Stimulated activated CD8-positive, alpha-beta memory T cell treated with anti-CD3 and anti-CD28 coated beads, Interleukin-15, amount 100 ng/mL, for 4 hours (primary cell): ENCODE measurements at places on chromosomes 1 and 21.

- DNase-seq: no peak
Measured at GRCh38 chr1:180188091-180188506, 33.4 kb downstream of the QSOX1 start.

GRCh38 chr21:26732432-26733221, 112.6 kb downstream of the ADAMTS1 start:
- no peak for DNase-seq

DNA sequence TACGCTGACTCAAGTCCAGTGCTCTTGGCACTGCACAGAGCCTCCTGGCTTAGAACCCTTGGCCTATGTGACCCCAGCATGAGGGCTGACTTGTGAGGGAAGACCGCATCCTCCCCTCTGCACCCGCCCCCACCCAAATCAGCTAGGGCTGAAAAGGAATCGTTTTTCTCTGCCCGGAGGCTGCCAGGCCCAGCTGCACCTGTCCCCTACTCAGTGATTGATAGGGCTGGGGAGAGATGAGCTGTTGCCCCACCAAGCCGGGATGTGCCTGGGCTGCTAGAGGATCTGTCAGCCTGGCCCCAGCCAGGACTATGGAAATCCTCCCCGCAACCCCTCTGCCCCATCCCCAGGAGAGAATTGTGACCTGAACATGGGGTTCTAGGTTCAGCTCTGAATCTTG, 20.6 kb downstream of the MYOG start:
- DNase-seq: no peak

DNA sequence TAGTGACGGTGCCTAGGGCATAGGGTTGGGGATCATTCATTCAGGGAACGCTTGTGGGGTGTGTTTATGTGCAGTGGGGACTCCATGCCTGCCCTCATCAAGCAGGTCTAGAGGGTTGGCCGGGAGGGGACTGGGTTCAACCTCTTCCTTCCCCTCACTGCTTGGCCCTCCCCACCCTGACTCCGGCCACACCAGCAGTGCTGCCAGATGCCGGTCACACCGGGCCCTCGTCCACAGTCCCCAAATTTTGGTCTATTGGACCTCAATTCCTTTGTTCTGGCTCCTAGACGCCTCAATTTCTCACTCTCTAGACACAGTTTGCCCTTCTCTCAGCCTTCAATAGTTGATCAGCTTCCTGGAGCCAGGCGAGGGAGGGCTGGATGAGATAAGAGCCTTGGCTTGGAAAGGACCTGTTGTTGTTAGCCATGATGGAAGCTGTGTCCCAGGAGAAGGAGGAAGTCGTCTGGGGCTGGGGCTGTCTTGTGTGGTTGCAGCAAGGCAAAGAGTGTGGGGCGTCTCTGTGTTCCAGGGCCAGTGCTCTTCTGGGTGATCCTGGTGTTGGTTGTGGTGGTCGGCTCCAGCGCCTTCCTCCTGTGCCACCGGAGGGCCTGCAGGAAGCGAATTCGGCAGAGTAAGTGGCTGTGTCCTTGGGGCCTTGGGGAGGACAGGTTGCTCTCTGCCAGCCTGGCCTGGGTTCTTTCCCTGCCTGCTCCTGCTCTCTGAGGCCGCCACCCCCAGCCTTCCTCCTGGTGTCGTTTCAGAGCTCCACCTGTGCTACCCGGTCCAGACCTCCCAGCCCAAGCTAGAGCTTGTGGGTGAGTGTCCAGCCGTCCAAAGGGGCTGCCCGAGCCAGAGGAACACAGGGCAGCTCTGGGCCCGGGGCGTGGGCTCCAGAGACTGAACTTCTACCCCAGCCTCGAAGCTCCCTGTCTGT, 41.1 kb upstream of the TNFRSF1B start:
- no peak for DNase-seq

- DNase-seq: no peak
Measured at GRCh38 chr1:184563308-184563707, 176.5 kb downstream of the C1orf21 start.

DNA sequence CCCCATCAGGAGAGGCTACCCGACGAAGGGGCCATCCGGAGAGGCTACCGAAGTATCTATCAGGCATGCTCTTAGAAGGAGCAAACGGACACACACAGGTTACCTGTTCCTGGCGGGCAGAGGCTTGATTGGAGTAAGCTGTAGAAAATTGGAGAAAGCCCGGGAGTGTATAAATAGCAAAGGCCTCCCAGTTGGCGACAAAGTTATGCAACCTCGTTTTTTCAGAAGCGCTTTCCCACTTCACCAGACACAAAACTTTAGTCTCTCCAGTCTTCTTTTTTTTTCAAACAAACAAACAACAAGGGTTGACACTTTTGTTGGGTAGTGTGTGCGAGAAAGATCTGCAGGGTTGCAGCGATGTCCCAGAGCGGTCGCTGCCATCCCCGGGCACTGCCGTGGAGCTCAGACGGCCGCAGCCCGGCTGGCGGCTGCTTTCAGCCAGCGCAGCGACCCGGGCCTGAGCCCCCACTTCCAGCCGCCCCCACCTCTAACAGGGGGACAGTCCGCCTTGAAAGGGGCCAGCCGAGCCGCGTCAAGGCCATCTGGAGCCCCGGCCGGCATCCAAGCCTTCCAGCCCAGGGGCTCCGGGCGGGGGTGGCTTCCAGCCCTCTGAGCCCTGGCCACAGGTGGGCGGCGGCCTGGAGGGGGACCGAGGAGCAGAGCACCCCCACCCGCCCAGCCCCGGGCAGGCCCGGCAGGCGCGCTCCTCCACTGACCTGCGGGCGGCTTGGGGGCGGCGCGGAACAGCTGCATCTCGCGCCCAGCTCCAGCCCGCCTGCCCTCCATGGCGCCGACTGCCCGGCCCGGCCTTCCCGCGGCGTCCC, 616 bp downstream of the MCOLN3 start:
- no peak for DNase-seq

- no peak for DNase-seq
Measured at GRCh38 chr1:245051349-245052221, 103.2 kb upstream of the KIF26B start.

GRCh38 chr1:81912383-81912782, 111.6 kb downstream of the ADGRL2 start:
- DNase-seq: no peak

- DNase-seq: no peak
Measured at GRCh38 chr1:169390303-169390702, 22.3 kb downstream of the BLZF1 start.

DNA sequence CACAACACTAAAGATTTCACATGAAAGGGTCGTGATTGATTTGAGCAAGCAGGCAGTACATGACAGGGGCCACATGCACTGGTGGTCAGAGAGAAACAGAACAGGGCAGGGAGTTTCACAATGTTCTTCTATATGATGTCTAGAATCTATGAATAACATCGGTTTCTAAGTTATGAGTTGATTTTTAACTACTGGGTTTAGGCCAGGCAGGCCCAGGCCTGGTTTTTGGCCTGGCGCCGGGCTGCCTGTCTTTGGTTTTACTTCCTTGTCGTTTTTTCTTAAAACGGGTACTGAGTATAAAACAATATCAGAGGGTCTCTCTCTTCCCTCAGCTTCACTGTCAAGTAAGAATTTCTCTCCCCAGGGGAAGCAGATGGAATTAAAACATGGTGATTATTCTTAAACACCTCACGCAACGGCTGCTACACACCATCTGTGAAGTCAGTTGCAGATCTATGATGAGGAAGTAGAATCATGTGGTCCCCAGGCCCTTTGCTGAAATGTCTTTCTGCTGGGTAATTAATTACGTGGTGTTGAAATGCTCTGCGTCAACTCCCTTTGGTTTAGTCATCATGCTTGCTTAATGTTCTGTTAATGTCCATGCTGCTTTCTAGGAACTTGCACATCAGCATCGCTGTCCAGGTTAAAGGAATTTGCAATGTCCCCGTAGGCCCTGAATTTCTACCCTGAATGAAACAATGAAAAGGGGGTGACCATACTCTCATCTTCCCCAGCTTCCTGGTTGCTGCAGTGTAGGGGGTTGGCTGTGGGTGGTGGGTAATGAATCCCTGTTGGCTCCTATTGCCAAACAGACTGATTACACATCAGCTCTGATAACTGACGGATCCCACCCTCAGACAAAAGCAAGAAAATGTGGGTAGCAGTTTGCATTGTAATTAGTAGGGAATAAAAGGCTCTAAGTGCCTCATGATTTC, 70.3 kb downstream of the SERINC2 start:
- DNase-seq: no peak

- no peak for DNase-seq
Measured at GRCh38 chr1:9345471-9345870, 52.8 kb downstream of the SPSB1 start.
